ENCODE measurements at places on chromosomes 12 and 14.

GRCh38 chr12:113069149-113069548 is 12.6 kb downstream of the DTX1 start:
- no peak for DNase-seq

- no peak for DNase-seq
These were observed 434.4 kb downstream of the RGS6 start for GRCh38 chr14:72366619-72367018.

DNA sequence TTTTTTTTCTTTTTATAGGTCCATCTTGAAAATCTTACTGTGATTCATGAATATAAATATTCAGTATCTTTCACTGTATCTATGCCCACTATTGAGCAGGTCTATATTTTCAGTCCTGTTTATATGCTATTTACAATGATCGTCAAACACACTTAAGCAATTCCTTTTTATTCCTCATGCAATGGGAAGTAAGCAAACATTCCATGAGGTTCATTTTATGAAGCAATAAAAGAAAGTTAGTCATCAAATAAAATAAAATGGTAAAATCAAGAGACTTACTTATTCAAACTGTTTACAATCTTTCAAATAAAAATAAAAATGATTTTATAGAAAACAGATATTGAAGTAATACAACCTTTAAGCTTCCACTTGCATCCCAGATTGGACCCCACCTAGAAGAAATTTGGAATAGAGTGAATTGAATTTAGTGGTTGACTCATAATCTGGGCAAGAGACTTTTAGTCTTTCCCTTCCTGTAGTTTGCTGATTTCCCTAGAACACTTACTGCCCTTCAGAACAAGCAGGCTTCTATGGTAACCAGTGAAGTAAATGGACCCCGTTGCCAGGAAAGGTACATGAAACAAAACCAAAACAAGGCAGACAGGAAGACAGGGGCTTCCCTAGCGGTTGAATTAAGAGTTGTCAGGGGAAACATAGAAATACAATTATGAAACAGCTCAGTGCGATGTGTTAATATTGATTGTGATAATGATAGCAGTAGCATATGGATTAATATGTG is 241.0 kb upstream of the ATP2B1 start:
- peak; percentile 39 for DNase-seq

GRCh38 chr12:26935636-26936378 is 2.0 kb downstream of the INTS13 start:
- DNase-seq, result no peak
